ENCODE measurements at places on chromosomes 11 and 22.

GRCh38 chr11:81030186-81030585 is 1589.4 kb upstream of the TENM4 start:
- DNase-seq: no peak

- no peak for DNase-seq
Measured at GRCh38 chr11:93623179-93623578, 38.3 kb upstream of the CEP295 start.

DNA sequence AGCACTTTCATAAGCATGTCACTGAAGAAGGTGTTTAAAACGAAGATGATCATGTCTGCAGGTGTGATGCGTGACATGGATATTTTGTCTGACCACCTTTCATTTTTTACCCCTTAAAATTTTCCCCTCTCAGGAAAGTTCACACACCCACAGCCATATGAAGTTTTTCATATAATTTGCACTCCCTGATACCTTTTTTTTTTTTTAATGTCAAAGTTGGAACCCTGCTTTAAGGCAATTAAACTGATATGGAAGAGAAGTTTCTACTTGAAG is 104.6 kb downstream of the ATXN10 start:
- no peak for DNase-seq

DNA sequence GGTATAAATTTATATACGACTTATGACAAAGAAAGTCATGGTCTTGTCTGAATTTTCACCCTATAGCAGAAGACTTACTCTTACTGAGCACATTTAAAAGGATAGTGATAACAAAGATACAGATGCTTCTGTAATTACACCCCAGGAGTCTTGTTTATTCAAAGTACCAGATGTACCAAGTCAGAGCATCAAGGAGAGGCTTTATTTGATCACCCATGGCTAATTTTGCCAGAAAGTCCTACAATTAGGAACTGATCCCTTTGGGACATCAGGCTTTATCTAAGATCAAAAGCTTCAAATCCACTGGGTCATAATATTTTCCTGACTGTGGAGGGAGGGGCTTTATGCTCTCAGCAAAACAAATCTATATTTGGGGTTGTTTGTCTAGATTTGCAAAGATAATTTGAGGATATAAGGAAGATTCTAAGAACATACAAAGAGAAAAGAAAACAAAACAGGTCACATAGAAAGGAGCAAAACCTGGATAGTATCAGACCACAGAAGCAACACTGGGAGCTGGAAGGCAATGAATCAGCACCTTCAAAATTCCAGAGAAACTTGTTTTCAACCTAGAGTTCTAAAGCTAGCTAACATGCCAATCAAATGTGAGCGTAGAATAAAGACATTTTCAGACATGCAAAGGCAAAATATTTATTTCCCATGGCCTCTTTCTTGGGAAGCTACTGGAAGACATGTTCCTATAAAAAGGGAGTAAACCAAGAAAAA is 124.8 kb upstream of the CSNK2A3 start:
- no peak for DNase-seq

DNA sequence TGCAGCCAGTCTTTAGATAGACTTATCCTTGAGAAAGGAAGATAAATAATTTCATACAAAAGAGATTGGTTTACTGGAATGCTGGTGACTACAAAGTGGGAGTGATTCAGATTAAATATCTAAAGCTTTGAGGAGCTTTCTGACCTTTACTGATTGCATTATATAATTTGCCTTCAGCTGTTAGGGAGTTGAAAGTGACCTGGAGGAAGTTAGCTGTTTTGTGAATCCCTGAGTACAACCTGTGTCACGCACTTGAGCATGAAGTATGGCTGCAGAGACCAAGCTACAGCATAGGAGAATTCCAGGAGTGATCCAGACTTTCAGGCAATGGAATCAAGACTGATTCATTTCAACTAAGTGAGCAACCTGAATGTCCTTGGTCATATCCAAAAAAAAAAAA is 1848.3 kb upstream of the RAG2 start:
- DNase-seq: no peak

DNA sequence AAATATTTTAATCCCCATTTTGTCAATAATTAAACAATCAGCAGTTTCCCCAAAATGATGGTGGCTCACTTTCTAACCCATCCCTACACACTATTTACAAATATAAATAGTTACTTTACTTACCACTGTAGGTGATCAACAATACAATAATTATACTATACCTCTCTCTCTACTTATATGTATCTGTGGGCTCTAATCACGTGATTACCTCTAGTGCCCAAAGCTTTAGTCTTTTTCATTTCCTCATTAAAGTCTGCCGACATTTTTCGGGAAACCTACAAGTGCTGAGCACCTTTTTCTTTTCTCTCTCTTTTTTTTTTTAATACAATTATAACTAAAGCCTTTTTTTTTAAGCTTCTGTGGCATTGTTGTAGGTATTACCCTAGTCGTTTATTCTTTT is 23.9 kb downstream of the DLG2 start:
- no peak for DNase-seq

GRCh38 chr11:119369132-119369925 is 12.2 kb downstream of the USP2 start:
- DNase-seq: no peak

GRCh38 chr11:30631148-30631547 is 45.0 kb upstream of the MPPED2 start:
- DNase-seq: no peak

GRCh38 chr11:33899400-33900037 is 7.6 kb upstream of the LMO2 start:
- no peak for DNase-seq

DNA sequence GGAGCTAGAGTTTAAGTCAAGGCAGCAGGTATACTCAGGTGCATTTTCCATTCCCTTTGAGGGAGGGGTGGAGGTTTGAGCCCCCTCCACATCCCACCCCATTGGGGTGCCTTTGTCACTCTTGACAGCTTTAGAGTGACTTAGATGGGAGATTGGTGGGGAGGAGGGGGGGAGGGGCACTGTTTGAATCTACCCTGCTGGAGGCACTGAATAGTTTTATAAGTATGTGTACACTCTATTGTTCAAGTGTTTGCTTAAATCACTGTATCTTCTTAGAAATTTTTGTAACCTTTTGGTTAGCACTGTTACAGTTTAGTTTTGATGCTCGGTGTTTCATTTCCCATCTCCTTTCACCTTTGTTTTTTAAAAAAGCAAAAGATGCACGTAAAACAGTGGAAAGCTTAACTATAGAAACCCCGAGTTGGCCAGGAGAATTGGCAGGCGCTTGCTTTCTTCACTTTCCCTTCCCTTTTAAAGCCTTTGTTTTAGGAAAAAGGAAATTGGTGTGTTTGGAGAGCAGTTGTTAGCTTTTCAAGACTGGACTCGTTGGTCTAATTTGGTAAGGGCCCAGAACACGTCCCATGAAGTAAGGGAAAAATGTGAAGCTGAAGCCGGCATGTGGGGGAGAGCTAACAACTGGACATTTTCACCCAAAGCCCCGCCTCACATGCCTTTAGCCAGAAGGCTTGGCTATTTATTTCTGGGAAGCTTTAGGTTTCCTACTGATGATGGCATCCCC is 42.8 kb downstream of the TNRC6B start:
- DNase-seq: no peak

DNA sequence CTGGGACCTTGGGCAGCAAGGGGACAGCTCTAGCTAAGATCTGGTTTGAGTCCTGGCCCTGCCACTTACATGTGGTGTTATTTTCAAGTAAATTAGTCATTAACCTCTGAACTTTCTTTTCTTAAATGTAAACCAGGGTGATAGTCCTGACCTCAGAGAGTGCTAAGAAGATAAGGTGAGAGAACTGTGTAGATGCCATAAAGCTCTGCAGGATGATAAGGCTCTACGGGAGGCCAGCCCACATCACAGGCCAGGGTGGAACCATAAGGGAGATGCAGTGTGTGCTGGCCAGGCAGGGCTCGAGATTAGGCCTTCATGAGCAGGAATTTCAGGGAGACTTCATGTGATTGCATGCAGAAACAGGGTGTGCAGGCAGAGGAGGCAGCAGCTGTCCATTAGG is 24.2 kb downstream of the NECTIN1 start:
- DNase-seq: no peak

DNA sequence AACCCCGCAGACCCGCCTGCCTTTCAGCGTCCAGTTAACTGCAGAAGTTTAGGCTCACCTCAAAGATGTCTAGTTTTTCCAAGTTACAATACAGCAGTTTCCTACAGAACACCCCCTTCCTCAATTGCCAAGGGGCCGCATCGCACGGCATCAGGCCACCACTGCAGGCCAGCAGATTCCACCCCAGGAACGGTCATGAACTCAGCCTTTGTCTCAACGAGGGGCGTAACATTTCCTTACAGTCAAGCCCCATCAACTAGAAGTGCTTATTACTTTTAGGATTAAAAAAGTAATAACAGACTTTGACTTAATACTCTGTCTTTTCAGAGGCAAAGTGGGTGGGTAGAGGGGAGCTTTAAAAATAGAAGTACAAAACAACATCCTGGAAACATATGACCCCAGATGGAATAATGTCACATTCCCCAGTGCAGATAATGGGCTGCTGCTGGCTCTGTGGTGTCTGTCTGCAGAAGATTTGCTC is 36.3 kb downstream of the PPP2R1B start:
- DNase-seq: no peak

DNA sequence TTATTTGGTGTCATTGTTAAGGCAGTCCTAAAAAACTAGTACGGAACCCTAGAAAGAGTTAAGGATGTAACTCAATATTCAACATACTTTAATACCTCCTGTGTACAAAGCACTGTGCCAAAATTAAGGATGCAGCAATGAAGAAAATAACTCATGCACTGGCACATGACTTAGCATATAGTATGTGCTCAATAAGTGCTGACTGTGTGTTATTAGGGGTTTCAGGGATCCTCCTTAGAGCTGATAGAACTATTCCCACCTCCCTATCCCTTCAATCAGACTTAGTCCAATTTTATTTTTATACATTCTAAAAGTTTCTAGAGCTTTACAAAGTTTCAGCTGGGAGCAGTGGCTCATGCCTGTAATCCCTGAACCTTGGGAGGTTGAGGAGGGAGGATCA is 6.1 kb upstream of the FEZ1 start:
- no peak for DNase-seq

DNA sequence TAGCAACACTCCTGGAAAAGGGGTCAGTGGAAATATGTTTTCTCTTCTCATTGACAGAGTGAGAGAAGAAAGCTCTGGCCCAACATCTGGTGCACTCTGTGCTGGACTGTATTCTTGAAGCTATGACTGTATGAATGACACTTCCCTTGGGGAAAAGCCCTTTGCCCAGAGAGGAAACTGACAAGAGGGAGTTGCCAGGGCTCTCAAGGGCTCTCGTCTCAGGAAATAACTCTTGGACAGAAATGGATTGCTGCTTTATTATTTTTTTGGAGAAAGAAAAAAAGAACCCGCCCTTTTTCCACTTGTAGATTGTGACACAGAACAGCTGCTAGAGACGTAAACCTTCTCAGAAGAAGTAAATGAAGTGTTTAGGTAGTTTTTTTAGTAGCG is 11.4 kb downstream of the ETS1 start:
- no peak for DNase-seq

DNA sequence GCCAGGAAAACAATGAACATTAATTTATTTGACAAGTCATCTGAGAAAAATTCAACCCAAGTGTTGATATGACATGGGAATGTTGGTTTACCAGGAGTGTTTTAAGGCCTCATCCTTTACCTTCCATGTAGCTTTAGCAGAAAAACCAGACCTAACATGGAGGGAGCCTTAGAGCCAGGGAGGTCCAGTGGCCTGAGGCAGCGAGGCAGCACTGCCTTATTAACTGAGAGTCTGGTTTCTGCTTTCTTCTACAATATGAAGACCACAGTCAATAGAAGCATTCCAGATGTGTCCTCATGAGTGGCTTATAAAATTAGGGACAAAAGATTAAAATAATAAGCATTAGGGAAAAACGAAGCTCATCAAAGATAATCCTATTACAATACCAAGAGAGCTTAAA is 61.5 kb downstream of the DKK3 start:
- no peak for DNase-seq

- DNase-seq: no peak
Measured at GRCh38 chr11:134154441-134154840, 69.3 kb downstream of the NCAPD3 start.

DNA sequence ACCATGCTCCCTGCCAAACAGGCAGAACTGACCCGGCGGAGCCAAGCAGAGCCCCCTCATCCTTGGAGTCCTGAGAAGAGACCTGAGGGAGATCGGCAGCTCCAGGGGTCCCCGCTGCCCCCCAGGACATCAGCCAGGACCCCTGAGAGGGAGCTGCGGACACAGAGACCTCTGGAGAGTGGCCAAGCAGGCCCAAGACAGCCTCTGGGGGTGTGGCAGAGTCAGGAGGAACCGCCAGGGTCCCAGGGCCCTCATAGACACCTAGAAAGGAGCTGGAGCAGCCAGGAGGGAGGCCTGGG is 37.5 kb downstream of the TRIOBP start:
- DNase-seq: no peak

- no peak for DNase-seq
Measured at GRCh38 chr11:69157822-69158231, 2.1 kb downstream of the SMIM38 start.

GRCh38 chr11:46590740-46591605 is 2.9 kb downstream of the AMBRA1 start:
- no peak for DNase-seq

- DNase-seq: no peak
Measured at GRCh38 chr11:80958361-80958760, 1517.5 kb upstream of the TENM4 start.

GRCh38 chr22:23388517-23388890 is 191.6 kb downstream of the IGLL1 start:
- no peak for DNase-seq

DNA sequence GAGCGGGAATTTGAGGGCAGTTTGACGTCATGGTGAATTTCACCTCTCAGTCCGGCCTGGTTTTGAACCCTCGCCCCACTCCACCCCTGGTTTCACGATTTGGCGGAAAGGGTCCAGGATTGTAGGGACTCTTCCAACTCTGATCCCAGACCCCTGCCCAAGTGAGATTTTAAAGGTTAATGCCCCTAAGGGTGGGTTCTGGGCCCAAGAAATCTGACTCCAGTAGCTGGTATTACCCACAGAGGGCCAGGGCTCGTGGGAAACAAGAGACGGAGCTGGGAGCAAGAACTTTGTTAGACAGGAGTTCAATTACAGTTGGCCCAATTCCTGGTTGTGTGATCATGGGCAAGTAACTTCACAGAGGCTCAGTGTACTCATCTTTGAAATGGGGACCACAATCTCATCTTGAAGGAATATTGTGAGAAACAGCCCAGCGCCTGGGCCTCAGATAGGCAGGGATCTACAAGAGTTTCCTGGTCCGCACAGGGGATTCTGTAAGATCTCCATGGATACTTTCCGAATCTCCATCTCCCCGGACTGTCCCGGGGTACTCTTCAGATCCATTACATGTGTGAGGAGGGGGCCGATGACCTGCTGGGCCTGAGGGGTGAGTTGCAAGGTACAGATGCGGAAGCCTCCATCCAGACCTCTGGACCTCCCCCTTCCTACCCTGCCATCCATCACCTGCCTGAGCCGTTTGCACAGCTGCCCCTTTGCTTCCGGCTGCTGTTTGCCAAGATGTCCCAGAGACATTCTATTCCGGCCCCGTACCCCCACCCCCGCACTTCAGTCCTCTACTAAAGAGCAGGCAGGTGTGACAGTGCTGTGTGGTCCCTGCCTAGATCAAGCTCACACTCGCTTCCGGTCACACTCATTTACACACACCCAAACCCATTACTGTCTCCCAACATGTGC is 687 bp upstream of the CALCA start:
- no peak for DNase-seq

- DNase-seq: no peak
Measured at GRCh38 chr22:28379075-28379779, 300.4 kb downstream of the TTC28 start.

- no peak for DNase-seq
Measured at GRCh38 chr11:69531071-69531716, 49.7 kb downstream of the LINC01488 start.
